ENCODE measurements at places on chromosomes 7 and 10.

GRCh38 chr10:129448539-129448938, 18.5 kb upstream of the MGMT start:
- DNase-seq, result no peak

DNA sequence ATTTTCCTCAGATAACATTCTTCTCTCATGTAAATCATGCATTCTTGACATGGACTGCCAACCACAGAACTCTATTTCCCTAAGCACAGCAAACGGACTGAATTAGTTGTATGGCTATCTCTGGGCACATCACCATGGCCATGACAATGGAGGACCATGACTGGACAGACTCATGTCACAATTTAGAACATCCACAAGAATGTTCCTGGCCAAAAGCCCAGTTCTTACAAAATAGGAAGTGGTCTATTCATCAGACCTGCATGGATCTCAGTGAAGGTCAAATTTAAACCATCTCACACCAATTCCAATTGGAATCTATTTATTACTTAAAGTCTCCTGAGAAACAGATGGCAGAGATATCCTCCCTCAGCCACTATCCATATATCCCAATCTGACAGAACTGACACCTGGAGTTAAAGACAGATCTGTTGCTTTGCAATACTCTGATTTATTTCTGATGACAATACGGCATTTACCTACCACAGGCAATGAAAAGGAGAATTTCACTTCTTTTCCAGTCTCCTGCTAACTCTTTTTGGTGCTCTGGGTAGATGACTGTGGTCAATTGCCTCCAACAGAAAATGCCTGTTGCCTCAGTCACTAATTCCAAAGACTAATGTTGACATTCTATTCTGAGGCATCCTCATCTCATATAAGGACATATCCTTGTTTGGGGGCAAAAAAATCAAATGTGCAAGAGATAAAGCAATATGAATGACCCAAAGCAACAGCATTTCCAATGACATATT, 254.8 kb downstream of the HTR7 start:
- no peak for DNase-seq

DNA sequence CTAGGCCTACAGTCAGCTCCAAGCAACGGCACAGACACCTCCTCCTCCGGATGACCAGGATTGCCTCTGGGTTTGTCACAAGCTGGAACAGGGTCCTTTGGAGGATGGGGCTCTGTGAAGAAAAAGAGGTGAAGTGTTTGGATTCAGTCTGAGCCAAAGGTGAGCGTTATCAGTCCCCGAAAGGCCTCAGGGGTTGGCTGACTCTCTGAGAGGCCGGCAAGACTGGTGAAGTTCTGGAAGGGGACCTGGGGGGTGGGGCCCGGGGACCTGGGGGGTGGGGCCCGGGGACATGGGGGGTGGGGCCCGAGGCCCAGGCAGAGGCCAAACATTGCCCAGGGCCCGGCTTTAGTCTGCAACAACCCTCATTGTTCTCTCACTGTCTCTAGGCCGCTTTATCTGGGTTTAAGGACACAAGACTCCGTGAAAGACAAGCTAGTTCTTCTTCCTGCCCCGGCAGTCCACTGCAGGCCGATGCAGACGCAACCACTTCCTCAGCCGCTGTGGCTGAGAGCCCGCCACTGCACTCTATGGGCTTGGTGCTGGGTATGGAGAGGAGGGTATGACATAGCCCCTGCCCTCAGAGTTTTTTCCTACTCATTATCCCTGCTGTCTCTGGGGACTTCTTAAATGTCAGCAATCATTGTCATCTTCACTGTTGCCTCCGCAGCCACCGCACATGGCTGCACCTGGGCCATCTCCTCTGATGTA, 27.4 kb upstream of the PSAP start:
- DNase-seq, result no peak

- DNase-seq, result no peak
These were observed 689.8 kb upstream of the NRP1 start for GRCh38 chr10:34024282-34024681.

GRCh38 chr10:119495545-119495944, 47.0 kb downstream of the RGS10 start:
- DNase-seq, result no peak
